Panc1 (cell line): ENCODE measurements at places on chromosomes 7 and 10. TPM values are rescaled to one million over a fixed set of nuclear protein-coding genes. Genes with fewer than 3 reads are reported as not detected.

DNA sequence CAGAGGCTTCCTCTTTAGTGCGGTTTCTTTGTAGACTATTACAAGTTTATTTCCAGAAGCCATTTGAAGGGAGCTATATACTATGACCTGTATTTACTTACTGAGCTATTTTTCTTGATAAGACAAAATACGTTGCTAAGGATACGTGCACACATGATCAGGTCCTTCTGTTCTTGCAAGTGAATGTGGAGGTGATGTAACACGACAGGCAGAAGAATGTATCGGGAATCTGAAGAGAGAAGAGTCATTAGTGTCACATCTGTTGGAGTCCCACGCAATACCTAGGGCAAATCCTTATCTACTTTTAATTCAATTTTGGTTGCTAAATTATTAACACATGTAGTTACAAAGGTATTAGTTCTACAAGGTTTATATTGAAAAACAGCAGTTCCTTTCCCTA is 284.6 kb upstream of the IMMP2L start:
- DNase-seq, result no peak

DNA sequence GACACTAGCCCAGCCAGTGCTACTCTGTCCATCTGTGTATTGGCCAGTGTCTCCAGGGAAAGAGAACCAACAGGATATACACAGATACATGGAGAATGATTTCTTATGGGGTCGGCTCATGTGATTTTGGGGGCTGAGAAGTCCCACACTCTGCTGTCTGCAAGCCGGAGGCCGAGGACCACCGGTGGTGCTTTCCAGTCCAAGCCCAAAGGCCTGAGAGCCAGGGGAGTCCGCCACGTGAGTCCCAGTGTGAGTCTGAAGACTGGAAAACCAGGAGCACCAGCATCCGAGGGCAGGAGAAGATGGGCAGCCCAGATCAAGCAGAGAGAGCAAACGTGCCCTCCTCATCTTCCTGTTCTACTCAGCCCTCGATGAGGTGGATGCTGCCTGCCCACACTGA is 71.5 kb downstream of the C10orf143 start:
- DNase-seq, result no peak

- no peak for DNase-seq
Measured at GRCh38 chr7:128162666-128163065, 78.4 kb upstream of the LEP start.

DNA sequence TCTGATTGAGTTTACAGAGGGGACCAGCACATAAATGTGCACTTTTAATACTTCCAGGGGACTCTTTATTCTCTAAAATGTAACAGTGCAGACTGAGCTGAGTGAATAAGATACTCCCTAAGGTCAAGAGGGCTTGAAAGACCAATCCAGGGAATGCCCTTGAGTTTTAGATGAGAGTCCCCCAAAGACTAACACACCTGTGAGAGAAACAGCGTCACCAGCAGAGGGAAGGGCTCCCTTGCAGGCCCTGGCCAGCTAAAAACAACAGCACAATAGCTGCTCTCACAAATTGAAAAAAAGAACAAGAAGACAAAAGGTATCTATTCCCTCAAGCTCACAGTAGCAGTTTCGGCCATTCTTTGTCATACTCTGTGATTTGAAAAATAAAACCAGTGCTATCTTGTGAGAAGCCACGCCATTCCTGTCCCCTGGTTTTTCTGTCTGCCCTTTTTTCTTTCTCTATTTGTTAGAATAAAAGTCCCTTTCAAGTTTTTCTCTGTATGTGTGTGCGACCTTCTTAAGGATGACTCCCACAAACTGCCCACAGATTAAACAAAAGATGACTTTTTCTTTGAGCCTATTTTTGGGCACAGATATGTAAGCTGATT is 230.4 kb upstream of the BMPER start:
- no peak for DNase-seq

DNA sequence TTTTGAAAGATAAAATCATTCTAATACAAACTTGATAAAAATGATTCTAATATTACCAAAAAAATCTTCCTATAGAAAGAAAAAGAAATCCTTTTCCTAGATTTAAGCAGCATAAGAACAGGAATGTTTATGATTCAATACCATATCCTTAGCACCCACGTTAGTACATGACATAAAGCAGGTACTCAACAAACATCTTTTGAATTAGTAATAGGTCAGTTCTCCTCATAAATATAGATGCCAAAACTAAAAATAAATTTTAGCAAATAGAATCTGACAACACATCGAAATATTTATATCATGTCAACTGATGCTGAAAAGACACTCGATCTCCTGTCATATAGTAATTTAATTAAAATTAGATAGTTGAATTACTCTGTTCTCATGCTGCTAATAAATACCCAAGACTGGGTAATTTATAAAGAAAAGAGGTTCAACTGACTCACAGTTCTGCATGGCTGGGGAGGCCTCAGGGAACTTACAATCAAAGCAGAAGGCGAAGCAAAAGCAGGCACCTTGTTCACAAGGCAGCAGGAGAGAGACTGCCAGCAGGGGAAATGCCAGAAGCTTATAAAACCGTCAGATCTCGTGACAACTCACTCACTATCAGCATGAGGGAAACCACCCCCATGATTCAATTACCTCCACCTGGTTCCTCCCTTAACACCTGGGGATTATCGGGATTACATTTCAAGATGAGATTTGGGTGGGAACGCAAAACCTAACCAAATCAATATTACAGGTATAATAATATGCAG is 191.8 kb downstream of the HTR7 start:
- no peak for DNase-seq

DNA sequence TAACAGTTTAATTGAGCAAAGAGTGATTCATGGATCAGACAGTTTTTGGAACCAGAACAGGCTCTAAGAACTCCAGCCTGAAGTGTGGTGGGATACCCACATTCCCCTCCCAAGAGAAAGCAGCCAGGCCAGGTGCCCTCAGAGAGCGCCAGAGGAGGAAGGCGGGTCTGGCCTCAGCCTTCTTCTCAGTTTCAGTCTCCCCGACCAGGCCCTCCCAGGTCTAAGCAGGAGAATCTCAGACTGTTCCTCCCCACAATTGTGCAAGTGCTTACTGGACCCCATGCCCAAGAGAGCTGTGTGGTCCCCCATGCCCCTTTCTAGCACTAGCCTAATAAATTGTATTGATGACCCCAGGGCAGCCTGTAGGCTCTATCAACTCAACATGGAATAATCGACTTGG is 25.6 kb downstream of the PPIF start:
- DNase-seq, result no peak

- no peak for DNase-seq
Measured at GRCh38 chr10:97724341-97724941, 10.9 kb downstream of the MARVELD1 start.

GRCh38 chr7:27133409-27134231 is 3.1 kb upstream of the HOXA4 start:
- DNase-seq, result no peak

DNA sequence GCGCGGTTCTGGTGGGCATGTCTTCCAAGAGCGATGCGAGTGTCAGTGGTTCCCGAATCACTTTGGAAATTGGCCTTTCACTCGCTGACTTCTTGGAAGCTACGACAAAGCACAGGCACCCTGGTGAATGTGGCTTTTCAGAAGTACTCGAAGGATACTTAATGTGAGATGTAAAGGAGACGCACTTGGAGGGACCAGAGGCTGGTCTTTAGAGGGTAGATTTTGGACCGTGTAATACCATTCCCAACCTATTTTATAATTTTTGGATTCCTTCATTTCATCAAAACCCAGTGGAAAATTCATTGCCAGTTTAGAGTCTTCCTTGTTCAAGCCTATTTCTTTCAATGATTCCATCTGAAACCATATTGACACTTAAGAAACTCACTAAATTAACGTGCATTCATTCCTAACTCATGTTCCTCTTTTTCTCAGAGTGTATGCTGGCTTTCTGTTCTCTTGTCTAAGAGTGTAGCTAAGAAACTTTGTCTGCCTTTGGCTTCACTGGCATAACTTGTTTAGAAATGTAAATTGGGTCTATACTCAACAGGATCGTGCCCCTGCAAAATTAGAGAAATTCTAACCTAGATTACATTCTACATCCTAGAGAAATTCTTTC is 645 bp upstream of the COPG2 start:
- no peak for DNase-seq

GRCh38 chr10:113552014-113552413 is 839 bp upstream of the HABP2 start:
- no peak for DNase-seq

DNA sequence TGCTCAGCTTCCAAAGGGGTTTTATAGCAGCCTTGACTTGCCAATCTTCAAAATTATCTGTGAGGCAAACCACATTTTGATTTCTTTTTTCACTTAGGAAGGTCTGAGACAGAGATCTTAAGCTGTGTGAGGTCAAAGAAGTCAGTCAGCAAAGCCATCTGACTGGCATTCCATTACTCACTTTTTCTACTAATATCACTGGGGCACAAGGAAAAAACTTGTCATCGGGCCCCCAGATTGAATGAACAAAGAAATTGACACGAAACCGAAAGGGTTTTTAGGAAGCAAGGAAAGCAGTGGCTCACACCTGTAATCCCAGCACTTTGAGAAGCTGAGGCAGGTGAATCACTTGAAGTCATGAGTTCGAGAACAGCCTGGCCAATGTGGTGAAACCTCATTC is 78.5 kb upstream of the FRMD4A start:
- no peak for DNase-seq

DNA sequence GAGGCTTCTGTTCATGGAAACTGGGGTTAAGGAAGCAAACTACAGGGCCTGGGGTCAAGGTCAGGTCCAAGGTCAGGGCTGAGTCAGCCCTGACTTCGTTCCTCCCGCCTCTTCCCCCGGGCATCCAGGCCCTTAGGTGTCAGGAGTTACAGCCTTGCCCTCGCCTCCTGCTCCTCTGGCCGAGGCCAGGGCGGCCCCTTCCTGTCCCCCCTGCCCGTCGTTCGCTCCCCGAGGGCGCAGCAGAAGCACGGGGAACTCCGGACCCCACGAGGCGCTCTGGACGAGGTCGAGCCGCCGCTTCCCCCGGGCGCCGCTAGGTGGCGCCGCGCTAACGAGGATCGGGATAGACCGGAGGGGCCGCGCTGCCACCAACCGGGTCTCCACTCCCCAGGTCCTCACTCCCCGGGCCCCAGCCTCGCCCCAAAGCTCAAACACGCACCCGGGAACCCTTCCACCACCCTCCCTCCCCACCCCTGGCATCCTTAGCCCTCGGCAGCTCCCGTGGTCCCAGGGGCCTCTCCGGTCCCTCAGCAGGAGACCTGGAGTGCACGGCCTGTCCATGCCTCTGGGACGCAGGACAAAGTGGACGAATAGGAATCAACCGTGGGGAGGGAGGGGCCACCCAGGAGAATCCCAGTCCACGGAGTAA is 59.2 kb upstream of the MYL10 start:
- no peak for DNase-seq

DNA sequence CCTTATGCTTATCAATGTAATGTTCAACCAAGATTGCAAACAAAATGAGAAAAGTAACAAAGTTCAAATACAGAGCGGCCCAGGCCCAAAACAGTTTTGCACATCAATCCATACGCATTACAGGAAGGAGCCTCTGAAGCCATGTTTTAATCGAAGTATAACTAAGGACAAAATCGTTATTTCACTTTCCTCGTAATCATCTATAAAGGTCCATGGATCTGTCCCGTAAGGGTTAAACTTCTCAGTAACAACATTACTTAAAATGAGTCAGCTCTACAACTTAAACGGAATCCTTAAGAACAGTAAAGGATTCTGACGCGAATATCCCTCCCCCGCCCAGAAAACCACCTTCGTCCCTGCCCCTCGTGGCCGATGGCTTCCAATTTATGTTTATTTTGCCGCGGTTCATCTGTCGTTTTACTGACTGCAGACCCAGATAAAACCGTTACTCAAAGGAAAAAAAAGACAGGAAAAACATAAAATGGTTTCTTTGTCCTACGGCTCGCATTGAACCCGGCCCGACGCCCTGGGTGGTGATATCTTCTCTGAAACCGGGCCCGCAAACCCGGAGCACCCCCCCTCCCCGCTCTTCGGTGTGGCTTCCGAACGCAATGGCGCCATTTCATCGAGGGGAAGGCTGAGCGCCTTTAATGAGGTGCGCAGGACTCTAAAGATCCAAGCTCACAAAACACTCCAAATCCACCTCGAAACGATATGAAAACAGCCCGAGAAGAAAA is 1.1 kb downstream of the HNRNPA2B1 start:
- no peak for DNase-seq

- DNase-seq, result no peak
Measured at GRCh38 chr7:129553899-129554461, 51.6 kb downstream of the SMKR1 start.

GRCh38 chr7:86598721-86599120 is 45.0 kb upstream of the GRM3 start:
- no peak for DNase-seq

DNA sequence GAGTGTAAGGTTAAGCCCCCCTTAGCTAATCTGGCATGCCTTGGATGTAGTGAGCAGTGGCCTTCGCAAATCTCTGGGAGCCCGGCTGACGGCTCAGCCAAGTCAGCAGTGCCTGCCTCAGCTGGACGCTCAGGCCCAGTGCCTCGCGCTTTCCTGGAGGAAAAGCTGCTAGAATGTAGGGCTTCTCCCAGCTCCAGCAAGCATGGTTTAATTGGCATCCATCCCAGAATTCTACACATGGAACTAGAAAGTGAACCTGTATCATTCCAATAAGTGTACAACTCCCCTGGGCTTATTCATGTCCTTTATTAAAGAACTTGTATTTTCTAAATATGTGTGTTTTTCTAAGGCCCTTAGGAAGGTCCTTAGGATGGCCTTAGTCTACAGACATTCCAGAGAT is 287.8 kb upstream of the SHH start:
- no peak for DNase-seq

The CYP3A7 gene
- total RNA-seq, result not detected

The PAPOLB gene
- not detected for total RNA-seq

The CYP3A4 gene
- total RNA-seq, result 0.15 TPM
